ENCODE measurements at places on chromosomes 7 and 10.

DNA sequence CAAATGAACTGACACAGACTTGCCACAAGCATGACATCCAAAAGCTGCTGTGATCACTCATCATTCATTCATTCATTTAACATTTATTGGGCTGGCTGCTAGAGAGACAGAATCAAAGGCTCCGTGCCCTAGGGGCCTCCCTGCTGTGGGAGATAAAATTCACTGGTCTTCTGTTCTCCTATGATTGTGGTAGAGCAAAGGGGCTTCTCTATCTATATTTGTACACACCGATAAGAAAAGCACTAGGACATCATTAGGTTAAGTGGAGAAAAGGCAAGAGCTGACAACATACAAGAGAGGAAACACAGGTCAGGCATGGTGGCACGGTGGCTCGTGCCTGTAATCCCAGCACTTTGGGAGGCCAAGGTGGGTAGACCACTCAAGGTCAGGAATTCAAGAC is 847.0 kb downstream of the TYW1 start:
- DNase-seq, result no peak

DNA sequence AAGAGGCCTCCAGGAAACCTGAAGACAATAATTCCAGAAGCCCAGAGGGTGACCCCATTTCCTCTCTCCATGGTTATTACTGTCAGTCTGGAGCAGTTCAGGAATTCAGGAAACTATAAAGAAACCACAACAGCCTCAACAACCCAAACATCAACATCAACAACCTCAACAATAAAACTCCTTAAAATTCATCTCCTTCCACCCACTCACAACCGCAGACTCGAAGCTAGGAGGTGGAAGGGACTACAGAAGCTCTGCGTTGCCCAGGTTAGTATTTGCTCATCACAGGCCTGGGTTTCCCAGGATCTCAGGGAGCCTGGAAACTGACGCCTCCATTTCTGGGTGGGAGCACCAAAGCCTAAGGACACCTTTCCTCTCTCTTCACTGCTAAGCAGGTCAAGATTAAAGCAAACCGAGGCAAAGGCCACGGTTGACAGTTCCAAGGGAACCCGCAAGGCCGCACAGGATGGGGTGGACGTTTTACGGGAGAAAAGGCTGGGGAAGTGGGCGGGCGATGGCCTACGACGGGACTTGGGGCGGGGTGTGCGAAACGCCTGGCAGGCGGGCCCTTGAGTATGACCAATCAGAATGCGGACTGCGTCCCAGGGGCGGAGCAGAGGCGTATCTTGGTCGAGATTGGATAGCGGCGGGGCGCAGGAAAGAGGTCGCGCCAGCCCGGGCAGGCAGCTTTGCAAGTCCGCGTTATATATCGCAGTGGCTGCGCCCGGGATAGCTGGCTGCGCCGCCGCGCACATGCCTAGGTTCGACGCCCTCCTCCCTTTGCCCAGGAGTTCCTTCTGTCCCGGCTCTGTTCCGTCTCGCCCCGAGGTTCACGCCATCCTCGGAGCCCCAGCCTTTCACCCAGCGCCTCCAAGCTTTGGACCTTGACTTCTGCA is at the start of gene ELOVL3:
Gene ELOVL3 (plus strand): TSS at position 654 of the 896 bp plus-strand sequence. CDS start 250 bp downstream, outside the sequence.
- peak; percentile 91 for DNase-seq

GRCh38 chr10:20962165-20962564 is 65.1 kb upstream of the NEBL start:
- DNase-seq, result no peak

DNA sequence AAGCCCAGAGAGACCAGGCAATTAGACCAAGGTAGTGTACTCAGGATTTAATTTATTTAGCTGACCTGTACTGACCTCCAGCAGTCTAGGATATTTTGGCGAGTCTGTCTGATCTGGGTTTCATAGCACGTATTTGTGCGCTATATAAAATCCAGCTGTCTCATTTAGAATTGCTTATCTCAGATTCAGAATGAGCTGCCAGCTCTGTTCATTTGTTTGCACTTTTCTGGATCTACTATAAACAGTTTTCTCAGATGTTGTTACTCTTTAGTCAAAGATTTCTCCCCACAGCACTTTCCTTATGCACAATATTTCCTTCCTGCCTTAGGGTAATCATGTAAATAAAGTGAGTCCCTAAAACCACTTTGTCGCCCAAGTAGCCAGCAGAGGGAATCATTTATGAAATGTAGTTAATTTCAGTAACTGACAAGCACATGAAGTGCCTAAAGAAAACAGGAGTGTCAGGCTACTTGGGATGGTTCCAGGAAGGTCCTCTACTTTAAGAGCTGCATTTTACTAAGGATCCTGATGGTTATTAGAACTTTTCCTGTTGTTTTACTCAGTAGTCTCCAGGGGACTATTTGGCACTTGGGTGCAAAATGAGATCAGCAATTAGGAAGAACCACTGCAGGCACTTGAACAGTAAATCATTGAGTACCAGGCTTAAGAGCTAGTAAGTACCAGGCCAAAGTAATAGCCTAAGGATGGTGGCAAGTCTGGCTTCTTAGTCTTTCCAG is 226.4 kb downstream of the TWIST1 start:
- peak; percentile 30 for DNase-seq

- no peak for DNase-seq
Measured at GRCh38 chr10:94027197-94027596, 33.5 kb downstream of the PLCE1 start.

GRCh38 chr7:17108049-17108584 is 190.3 kb upstream of the AHR start:
- DNase-seq, result no peak

GRCh38 chr10:15169555-15170401 is 1.3 kb upstream of the NMT2 start:
- DNase-seq, result no peak

GRCh38 chr10:110533149-110533548 is 34.3 kb upstream of the SMC3 start:
- no peak for DNase-seq

DNA sequence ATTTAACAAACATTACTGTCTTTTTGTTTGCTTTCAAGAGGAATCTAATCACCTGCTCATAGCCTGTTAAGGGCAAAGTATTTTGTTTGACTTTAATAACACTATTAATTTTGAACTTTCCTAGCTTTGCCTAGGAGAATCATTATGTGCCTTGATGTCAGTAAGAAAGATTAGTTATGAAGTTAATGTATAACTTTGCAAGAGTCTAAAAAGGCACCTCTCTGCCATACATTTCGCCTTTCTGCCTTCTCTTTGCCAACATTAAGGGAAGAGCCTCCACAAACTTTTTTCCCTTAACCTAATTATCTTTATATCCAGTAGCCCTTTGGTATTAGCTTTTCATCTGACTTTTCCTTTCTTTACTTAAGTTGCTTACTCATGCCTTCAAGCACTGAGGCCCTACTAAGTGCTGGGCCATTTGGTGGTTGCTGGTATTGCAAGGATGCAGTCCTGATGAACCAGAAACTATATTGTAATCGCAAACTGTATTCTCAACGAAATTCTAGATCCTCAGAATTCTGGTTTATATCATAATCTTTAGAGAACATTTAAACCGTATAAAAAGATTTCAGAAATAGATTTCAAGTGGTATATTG is 108.5 kb downstream of the SND1 start:
- DNase-seq, result no peak

GRCh38 chr10:95694665-95695064 is 938 bp upstream of the TCTN3 start:
- DNase-seq, result no peak

- DNase-seq, result no peak
Measured at GRCh38 chr7:148419856-148420832, 170.4 kb upstream of the C7orf33 start.

- DNase-seq, result peak; percentile 48
Measured at GRCh38 chr7:1466524-1467271, 7.4 kb upstream of the MICALL2 start.

- DNase-seq, result no peak
Measured at GRCh38 chr10:125096371-125096770, 64.0 kb downstream of the CTBP2 start.

DNA sequence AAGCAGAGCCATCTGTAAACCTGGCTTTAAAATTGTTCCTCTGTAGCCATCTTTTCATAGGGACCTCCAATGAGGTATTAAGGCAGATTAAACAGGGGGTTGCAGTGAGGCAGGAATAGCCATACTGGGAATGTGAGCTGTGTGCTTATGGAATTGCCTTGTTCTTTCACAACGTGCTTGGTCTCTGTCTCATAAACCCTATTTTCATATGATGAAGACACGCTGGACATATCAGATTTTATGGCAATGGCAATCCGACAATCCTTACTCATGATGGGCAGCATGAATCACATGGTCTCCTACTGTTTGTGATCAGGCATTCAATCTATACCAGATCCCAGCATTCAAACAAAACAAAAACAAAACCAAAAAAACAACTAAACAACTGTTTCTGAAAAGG is 418.9 kb upstream of the NRP1 start:
- no peak for DNase-seq

GRCh38 chr7:106883456-106884026 is 18.5 kb downstream of the PIK3CG start:
- no peak for DNase-seq

DNA sequence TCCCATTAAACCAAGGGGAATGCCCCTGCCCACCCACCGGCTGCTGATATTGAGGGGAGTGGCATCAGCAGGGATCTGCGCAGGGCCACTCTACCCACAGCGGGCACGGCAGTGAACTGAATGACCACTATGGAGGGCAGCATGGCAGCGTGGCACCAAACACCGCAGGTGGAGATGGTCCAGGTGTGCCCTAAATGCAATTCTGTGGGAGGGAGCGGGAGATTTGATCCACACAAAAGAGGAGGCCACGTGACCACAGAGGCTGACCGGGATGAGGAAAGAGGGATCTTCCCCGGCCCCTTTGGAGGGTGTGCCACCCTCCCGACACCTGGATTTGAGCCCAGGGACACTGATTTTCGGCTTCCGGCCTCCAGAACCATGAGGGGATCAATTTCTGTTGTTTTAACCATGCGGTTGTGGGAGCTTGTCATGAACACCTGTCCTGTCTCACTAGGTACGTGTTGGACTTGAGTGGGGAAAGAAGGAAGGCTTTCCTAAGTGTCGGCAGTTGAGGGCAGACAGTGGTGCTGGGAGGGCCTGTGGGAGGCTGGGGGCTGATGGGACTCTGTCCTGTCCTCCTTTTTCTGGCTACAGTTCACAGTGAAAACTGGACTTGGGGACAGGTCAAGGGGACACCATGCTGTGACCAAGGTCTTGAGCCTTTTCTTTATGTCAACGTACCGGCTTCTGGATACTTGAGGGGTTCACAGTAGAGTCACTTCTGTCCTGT is 66.1 kb downstream of the CFAP46 start:
- DNase-seq, result no peak

- DNase-seq, result no peak
Measured at GRCh38 chr10:81109200-81109752, 571.6 kb downstream of the SH2D4B start.

GRCh38 chr7:90824386-90825307 is 228.5 kb downstream of the CDK14 start:
- peak; percentile 99 for DNase-seq

GRCh38 chr10:35412900-35413491 is 76.7 kb downstream of the CCNY start:
- peak; percentile 78 for DNase-seq

- no peak for DNase-seq
Measured at GRCh38 chr7:129126314-129126713, 18.2 kb upstream of the TSPAN33 start.

DNA sequence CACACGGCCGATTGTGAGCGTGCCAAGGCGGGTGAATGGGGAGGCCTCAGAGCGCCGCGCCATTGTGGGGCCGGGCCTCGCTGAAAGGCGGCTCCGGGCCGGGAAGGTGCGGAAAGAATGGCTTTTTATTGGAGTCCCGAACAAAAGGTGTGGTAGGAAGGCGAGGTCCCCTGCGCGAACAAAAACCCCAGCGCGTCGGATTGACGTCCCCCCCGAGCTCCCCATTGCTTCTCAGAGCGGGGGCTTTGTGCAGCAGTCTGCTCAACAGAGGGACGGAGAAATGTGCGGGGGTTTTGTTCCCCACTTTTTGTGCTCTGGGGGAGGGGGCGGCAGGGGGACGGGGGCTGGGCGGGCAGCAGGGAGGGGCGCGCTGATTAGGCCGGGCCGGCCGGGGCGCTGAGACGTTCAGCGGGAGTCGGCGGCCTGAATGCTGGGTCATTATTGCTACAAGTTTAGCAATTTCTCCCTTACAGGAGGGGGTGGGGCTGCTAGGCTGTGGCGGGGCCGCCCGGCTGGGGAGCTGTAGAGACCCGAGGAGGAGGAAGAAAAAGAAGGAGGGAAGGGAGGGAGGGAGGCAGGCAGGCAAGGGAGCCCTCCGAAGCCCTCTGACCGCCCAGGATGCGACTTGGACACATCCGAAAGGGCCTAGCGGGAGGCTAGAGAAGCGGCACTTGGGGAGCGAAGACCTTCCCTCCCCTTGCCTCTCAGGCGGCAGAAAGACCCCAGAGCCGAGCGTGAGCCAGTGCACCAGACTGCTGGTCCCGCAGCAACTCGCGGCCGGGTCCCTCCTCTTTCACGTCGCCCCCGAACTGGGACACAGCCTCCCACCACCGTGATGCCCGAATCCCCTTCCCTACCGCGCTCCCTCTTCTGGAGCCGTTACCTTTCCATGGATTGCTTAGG is 4.6 kb downstream of the NKX2-3 start:
- DNase-seq, result no peak

DNA sequence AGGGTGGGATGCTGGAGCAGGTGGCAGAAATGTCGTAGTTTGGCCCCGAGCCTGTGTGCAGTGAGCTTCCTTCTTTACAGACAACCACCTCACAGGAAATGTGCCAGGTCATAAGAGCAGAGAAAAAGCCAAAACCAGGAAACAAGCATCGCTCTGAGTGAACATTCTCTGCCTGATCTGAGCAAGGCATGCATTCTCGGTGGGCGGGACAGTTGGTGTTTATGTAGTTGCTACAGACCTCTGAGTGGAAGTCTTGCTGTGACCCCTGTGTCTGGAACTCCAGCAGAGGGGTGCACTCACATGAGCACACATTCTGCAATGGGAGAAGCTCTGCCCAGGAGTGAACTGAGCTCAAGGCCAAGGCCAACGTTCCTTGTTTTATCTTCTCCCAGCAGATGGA is 230.1 kb downstream of the TCERG1L start:
- DNase-seq, result no peak

GRCh38 chr7:26195867-26196657 is 4.5 kb downstream of the HNRNPA2B1 start:
- DNase-seq, result no peak

DNA sequence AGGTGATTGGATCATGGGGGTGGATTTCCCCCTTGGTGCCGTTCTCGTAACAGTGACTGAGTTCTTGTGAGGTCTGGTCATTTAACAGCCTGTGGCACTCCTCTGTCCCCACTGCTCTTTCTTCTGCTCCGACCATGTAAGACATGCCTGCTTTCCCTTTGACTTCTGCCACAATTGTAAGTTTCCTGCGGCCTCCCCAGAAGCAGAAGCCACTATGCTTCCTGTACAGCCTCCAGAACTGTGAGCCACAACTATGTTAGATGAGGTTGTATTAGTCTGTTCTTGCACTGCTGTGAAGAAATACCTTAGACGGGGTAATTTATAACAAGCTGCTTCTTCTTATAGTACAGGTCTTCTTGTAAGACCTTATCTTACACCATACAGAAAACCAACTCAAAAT is 241.7 kb upstream of the KLF14 start:
- no peak for DNase-seq

GRCh38 chr7:128322040-128322643 is 21.6 kb downstream of the RBM28 start:
- peak; percentile 38 for DNase-seq
